Tibial nerve (tissue), 4 donors: ENCODE measurements at places on chromosomes 6 and 20. TPM values are rescaled to one million over a fixed set of nuclear protein-coding genes. Genes with fewer than 3 reads are reported as not detected.

GRCh38 chr6:112117554-112117953 is 30.2 kb downstream of the FAM229B start:
- H3K4me3 ChIP-seq = no peak overlapping the region
- DNase-seq = no peak
- H3K36me3 ChIP-seq = no peaks in the 10 kb centered on the region
- no peaks in the 10 kb centered on the region for H3K4me1 ChIP-seq

DNA sequence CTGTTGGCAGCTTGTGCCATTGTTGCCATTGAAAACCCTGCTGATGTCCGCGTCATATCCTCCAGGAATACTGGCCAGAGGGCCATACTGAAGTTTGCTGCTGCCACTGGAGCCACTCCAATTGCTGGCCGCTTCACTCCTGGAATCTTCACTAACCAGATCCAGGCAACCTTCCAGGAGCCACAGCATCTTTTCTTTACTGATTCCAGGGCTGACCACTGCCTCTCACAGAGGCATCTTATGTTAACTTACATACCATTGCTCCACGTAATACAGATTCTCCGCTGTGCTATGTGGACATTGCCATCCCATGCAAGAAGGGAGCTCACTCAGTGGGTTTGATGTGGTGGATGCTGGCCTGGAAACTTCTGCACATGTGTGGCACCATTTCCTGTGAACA is 221.8 kb upstream of the FAM83B start:
- no peak overlapping the region for H3K4me3 ChIP-seq
- H3K27me3 ChIP-seq = no peaks in the 10 kb centered on the region
- peaks cover 9% of the 10 kb centered on the region for H3K4me1 ChIP-seq
- H3K27ac ChIP-seq = no peak overlapping the region

DNA sequence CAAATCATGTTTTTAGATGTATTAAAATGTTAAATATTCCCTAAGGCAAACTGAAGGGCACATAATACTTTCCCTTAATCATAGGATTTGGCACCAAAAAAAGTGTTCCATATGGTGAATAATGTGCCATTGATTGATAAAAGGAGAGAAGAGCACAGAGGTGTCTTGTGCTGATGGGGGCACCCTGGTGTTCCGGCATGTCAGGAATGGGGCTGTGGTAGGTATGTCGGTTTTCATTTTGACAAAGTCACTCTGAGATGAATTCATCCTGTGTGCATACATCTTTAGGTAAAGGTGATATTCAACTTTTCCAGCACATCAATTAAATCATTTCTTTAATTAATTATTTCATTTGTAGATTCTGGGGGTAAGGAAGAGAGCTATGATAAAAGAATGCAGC is 36.8 kb downstream of the CENPW start:
- H3K27me3 ChIP-seq = no peaks in the 10 kb centered on the region
- H3K27ac ChIP-seq = no peak overlapping the region
- no peaks in the 10 kb centered on the region for H3K36me3 ChIP-seq

- peaks cover 8% of the 10 kb centered on the region for H3K4me1 ChIP-seq
- H3K4me3 ChIP-seq = no peak overlapping the region
- H3K27me3 ChIP-seq = no peaks in the 10 kb centered on the region
- H3K27ac ChIP-seq = no peak overlapping the region
- H3K36me3 ChIP-seq = no peaks in the 10 kb centered on the region
These were observed 889.1 kb upstream of the MAP3K7 start for GRCh38 chr6:91476000-91476399.

DNA sequence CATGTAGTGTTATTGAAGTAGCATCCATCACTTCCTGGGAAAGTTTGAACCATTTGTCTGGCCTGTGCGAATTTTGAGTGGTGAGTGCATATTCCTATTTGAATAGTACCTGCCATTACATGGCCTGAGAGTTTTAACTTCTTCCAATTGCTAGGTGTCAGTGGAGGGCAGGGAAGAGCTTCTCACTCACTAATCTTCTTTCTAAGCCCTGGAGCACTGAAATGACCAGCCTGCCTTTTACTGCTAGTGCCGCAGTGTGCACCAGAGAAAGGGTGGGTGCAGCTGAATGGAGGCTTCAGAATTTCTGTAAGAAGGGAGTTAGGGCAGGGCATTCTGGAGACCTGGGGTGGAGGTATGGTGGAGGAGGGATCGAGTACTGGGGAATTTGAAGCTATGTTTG is 45.5 kb downstream of the RNF144B start:
- no peaks in the 10 kb centered on the region for H3K36me3 ChIP-seq
- no peak for DNase-seq
- no peaks in the 10 kb centered on the region for H3K4me1 ChIP-seq
- H3K27ac ChIP-seq = no peak overlapping the region
- no peak overlapping the region for H3K4me3 ChIP-seq
- no peaks in the 10 kb centered on the region for H3K27me3 ChIP-seq

DNA sequence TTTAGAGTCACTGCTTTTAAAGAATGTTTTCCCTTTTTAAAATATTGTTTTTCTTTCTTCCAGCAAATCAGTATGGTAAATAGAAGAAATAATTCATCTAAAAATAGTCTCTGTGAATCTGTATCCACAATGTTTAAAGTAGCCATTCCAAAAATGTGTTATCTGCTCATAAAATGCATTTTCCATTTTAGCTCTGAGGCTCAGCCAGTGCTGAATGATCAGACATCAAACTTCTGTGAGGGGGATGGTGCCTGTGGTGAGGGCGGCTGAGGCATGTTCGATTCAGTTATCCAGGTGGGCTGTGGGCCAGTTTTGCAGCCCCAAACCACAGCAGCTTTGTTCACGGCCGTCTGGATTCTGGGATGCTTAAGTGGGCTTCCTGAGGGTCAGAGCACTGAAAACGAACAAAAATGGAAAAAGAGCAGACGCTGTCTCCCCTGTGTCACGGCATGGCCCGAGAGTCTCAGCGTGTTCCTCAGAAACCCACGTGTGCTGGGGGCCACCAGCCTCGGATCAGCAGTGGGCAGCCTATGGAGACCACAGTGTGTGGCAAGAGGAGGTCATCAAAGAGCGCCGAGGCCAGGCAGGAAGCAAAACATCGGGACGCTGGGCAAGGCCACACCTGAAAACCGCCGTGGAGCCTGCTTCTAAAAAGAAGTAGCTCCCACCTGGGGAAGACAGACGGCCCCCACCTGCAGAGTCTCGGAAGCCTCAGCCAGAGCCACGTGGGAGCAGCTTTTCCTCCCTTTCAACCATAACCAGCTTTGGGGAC is 134.9 kb upstream of the THBS2 start:
- no peak for DNase-seq
- no peaks in the 10 kb centered on the region for H3K36me3 ChIP-seq
- H3K27me3 ChIP-seq = no peaks in the 10 kb centered on the region
- H3K4me3 ChIP-seq = no peak overlapping the region
- no peak overlapping the region for H3K27ac ChIP-seq
- H3K4me1 ChIP-seq = no peaks in the 10 kb centered on the region

- DNase-seq = no peak
- H3K27me3 ChIP-seq = no peaks in the 10 kb centered on the region
- no peak overlapping the region for H3K4me3 ChIP-seq
- H3K4me1 ChIP-seq = no peaks in the 10 kb centered on the region
- H3K36me3 ChIP-seq = no peaks in the 10 kb centered on the region
These were observed 27.6 kb downstream of the PARD6B start for GRCh38 chr20:50758992-50759391.

DNA sequence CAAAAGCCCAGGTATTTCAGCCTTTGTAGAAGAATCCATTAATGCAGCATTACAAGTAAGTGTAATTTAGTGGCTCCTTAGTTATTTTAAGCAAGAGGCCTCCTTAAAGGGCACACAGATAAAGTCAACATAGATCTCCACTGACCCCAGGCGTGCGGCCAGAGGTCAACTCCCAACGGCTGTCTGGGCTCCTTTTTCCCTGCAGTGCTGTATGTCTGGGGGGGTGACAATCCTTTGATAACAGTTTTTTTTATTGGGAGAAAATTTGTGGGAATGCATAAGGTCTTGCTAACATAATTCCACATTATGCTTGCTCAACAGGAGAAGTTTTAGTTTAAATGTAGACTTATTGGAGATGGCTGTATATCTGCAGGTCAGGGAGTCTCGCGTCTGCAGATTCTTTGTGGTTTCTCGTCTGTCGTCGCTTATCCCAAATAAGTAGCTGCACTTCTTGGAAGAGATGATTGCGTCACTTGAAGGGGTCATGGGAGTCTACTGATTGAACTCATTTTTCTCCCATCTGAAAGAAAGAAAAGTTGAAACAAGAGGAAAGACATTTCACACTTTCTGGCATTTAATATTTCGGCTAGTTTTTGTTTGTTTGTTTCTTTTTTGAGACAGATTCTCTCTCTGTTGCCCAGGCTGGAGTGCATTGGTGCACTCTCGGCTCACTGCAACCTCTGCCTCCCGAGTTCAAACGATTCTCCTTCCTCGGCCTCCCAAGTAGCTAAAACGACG is 151.7 kb upstream of the AKAP12 start:
- H3K36me3 ChIP-seq = no peaks in the 10 kb centered on the region
- peak; percentile 57 for DNase-seq
- H3K27ac ChIP-seq = no peak overlapping the region
- H3K4me1 ChIP-seq = peaks cover 9% of the 10 kb centered on the region
- H3K27me3 ChIP-seq = no peaks in the 10 kb centered on the region

GRCh38 chr20:57856658-57857057 is 146.8 kb upstream of the PMEPA1 start:
- no peak overlapping the region for H3K27ac ChIP-seq
- no peaks in the 10 kb centered on the region for H3K4me1 ChIP-seq
- DNase-seq = no peak
- no peaks in the 10 kb centered on the region for H3K27me3 ChIP-seq
- no peak overlapping the region for H3K4me3 ChIP-seq
- H3K36me3 ChIP-seq = no peaks in the 10 kb centered on the region

- peaks cover 1% of the 10 kb centered on the region for H3K4me1 ChIP-seq
- H3K4me3 ChIP-seq = no peak overlapping the region
These were observed 6.7 kb downstream of the ZKSCAN4 start for GRCh38 chr6:28245206-28245941.

DNA sequence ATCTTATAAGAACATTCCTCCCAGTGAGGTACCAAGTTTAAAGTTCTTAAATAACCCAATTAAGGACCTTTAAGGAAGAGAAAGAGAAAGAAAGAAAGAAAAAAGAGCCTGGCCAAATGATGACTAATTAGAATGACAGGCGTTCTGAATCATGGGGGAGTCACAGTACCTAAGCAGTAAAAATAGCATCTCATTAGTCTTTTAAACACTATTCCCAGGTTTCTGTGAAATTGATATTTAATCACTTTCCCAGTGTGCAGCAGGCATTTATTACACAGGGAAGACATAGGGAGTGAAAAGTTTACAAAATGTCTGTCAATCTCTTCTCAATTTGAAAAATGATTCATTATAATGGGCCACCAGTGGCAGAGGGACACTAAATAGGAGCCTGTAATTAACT is 251.4 kb upstream of the MANEA start:
- no peak for DNase-seq
- H3K36me3 ChIP-seq = no peaks in the 10 kb centered on the region
- no peaks in the 10 kb centered on the region for H3K27me3 ChIP-seq
- H3K4me1 ChIP-seq = no peaks in the 10 kb centered on the region

DNA sequence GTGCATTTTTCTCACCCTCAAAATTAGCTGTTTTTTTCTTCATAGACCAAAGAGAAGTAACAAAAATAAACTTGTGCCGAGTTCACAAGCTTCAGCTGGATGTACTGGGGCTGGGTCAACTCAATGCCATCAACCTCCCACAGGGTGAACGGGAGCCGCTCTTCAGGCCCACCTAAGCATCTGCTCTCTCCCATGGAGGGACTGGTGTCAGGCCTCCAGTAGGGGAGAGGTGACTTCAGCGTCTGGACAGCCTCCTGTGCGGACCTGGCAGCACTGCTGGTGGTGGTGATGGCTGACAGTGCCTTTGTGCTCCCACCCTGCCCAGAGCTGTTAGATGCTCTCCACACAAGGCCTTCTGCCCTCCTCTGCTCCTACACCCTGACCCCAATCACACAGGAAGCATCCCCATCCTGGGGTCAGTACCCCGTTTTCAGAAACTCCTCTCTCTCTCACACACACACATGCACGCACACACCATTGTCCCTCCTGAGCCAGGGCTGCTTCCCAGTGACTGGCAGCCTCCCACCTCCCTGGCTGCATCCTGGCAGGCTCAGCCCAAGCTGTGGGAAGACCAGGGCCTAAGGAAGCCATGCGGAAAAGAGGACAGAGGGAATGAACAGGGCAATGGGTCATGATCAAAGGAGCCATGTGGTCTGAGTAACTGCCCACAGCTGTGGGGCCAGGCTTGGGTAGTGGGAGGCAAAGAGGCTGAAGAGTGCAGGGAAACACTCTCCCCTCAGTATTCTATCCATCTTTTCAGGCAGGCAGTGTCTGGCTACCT is 17.7 kb downstream of the CST8 start:
- DNase-seq = no peak
- no peaks in the 10 kb centered on the region for H3K36me3 ChIP-seq
- H3K27ac ChIP-seq = no peak overlapping the region
- H3K4me3 ChIP-seq = no peak overlapping the region
- no peaks in the 10 kb centered on the region for H3K27me3 ChIP-seq

DNA sequence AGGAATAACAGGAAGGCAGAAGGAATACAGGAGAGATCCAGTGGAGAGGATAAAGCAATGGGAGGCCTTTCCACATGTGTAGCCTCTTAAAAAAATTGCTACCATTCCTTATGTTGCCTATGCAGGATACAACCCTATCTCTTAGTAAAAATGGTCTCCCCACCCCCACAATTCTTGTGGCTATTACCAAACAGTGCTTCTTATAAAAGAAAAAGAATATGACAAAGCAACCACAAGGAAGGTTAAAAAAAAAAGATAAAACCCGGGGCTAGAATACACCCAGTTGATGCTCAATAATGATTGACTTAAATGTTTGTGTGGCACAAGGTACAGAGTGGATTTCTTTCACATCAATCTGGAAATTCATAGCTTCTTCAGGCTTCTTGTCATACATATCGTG is 250.9 kb downstream of the HIVEP2 start:
- no peak overlapping the region for H3K4me3 ChIP-seq
- no peak overlapping the region for H3K27ac ChIP-seq
- H3K36me3 ChIP-seq = no peaks in the 10 kb centered on the region
- no peaks in the 10 kb centered on the region for H3K27me3 ChIP-seq
- H3K4me1 ChIP-seq = peaks cover 9% of the 10 kb centered on the region

TAAR8 gene
- not detected for total RNA-seq

EGFL8 gene
- 253 TPM for total RNA-seq

PAK5 gene
- total RNA-seq = 0.22 TPM

SYTL3 gene
- 6.7 TPM for total RNA-seq

BMP6 gene
- 4.8 TPM for total RNA-seq

PRDM1 gene
- 17.3 TPM for total RNA-seq

SMPDL3A gene
- total RNA-seq = 11.1 TPM

BCAS1 gene
- total RNA-seq = 49.8 TPM

PPP1R14C gene
- total RNA-seq = not detected

CDH4 gene
- total RNA-seq = 0.78 TPM

SASH1 gene
- 238 TPM for total RNA-seq

MOG gene
- not detected for total RNA-seq

BPIFA2 gene
- not detected for total RNA-seq

TBC1D7 gene
- 7.0 TPM for total RNA-seq
